ENCODE measurements at places on chromosomes 3 and 15. TPM values are rescaled to one million over a fixed set of nuclear protein-coding genes. Genes with fewer than 3 reads are reported as not detected.

PHLDB2 gene
- total RNA-seq: 85.6 TPM

DNA sequence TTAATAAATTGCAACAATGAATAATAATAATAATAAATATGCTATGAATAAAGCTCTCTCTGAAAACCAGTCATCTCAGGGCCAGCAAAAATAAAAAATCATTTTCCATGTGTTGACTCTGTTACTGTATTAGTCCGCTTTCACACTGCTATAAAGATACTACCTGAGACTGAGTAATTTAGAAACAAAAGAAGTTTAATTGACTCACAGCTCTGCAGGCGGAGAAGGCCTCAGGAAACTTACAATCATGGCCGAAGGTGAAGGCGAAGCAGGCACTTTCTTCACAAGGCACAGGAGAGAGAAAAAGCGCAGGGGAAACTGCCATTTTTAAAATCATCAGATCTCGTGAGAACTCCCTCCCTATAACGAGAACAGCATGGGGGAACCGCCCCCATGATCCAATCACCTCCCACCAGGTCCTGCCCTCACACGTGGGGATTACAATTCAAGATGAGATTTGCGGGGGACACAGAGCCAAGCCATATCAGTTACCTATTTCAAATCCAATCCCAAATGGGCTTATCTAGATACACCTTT is 224.1 kb downstream of the IGSF11 start:
- no peak for DNase-seq

DNA sequence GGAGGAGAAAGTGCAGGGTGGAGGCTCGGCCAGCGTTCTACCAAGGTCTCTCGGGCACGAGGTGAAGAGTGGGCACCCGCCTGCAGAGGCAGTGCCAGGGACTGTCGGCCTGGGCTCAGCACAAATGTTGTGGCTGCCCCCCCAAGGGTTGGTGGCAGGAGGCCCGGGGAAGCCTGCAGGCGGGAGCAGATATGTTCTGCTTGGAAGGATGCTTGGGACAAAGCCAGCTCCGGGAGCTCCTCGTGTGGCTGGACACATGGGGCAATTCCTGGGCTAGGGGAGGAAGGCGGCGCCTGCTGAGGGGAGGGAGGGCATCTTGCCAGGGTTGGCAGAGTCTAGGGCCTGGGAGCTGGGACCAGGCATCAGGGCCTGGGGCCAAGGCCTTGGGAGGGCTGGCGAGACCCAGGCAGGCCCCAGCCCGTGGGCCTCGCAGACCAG is 30.4 kb upstream of the FBLN2 start:
- DNase-seq: peak; percentile 80

- DNase-seq: no peak
These were observed 221.6 kb upstream of the NR2E3 start for GRCh38 chr15:71588746-71589145.

PARP15 gene
- 4.9 TPM for total RNA-seq

Measured in kidney (tissue), 22 donors.